Dermis microvascular lymphatic vessel endothelial cell (primary cell): ENCODE measurements at places on chromosomes 2 and 18. TPM values are rescaled to one million over a fixed set of nuclear protein-coding genes. Genes with fewer than 3 reads are reported as not detected.

GRCh38 chr2:176582990-176583481 is 313.8 kb downstream of the MTX2 start:
- peak; percentile 14 for DNase-seq

- DNase-seq = no peak
These were observed 131.0 kb downstream of the CCDC85A start for GRCh38 chr2:56314796-56315195.

DNA sequence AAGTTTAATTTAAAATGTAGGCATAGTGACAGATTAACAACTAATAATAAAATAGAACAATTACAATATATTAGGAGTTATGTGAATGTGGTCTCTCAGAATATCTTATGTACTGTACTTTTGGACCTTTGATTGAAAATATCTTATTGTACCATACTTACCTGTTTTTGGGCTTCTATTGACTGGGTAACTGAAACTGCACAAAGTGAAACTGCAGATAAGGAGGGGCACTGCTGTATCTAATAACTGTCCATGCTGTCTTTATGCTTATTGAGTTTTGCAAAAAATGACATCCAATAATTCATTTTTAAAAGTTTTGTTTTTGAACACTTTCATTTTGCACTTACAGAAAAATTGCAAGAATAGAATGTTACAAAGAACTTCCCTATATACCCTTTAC is 19.9 kb downstream of the BIRC6 start:
- DNase-seq = no peak

DNA sequence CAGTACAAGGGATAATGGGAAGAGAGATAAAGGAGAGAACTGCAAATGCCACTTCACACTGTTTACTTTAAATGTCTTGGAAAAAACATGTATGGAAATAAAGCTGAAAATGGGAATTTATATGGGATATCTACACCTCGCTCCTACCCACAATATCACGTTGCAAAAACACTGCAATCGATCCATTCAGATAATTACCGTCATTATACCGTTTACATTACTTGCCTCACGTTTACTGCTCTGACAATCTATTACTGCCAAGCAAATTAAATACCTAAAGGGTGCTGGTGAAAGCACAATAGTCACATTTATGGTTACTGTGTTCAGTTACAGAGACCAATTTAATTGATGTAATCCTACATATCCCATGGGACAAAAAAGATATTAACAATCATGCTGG is 214.7 kb upstream of the LYPD1 start:
- no peak for DNase-seq

LINC00305 gene
- total RNA-seq = not detected in 2 replicates

SKOR2 gene
- total RNA-seq = not detected in 2 replicates

RALB gene
- 181 and 182 TPM in 2 replicates for total RNA-seq

MC5R gene
- total RNA-seq = not detected in 2 replicates
